NCI-H2171 treated with DMSO at 0.1 percent for 48 hours (cell line): ENCODE measurements at places on chromosomes 3 and 15.

DNA sequence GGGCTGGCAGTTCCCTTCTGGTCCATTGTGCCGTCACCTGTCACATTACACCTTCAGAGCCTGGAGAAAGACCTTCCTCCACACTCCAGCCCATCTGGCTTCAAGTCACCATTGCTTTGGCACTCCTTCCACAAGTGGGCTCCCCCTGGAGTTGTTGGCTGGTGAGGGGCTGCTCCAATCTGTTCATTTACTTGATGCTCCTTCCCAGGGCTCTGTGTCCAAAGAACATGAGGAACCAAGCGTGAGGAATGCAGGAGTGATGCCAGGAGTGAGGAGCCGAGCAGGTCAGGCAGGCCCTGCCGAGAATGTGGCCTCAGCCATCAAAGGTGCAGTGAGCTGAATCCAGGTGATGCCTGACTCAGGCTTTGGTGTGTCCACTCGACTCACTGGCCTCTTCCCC is 57.2 kb downstream of the OXNAD1 start:
- DNase-seq: peak; percentile 17

DNA sequence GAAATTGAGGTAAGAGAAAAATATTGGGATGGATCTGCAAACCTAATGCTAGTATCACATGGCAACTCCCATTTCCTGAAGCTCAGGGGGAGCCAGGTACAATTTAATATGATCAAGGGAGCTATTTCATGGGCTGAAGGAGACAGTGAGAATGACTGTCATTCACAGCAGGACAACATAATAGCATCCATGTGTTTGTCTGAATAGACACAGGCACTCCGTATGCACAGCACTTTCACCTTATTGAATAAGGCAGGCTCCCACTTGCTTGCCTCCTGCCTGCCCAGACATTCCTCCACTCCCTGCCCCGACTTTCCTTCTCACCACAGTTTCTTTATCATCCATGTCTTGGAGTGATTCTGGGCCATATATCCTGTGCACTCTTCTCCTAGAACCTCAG is 156.6 kb upstream of the SLC24A5 start:
- no peak for DNase-seq

DNA sequence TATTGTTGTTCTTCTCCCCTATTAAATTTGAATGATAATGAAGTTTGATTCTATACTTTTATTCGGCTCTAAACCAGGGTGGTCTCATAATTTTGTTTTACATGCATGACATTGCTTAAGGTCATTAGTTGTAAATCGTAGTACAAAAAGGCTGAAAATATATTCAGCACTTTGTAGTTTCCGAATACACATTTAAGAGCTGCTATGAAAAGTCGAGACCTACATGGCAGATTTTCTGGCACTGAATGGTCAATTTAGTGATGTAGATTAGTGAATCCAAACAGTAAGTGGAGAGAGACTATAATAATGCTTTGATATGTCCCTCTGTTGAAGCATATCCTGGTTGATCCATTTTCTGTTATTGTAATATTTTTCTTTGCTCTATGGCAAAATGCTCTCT is 254.0 kb upstream of the SOX2 start:
- no peak for DNase-seq

DNA sequence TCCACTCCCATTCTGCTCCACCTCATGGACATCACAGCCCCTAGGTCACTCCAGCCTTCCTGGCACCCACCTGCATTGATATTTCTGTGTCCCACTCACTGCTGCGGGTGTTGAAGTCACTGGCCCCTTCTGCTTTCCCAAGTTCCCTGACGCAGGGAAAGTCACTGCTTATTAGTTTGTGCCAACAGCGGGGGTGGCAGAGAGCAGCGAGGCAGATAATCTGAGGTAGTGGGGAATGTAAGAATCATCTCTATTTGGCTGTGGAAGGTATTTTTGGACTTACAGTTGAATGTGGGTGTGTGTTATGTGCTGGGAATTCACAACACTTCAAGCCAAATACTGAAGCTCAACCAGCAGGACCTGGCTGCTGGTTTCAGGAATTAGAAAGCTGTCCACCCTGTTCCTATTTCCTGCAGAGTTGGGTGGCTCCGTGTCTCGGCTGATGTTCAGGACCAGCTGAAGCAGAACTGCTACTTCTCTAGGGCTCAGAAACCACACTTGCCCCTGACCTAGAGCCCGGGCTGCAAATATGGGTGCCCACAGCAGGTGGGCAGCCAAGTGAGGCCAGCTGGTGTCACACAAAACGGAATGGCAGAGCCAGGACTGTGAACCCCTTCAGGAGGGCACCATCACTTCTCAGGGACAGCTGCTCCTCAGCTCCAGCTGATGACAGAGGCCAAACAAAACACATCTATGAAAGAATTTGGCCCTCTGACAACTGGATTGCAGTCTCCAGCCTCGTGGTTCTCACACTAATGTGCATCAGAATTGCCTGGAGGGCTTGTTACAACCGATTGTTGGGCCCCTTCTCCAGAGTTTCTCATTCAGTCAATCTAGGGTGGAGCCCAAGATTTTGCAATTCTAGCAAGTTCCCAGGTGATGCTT is 57.7 kb downstream of the SEMA5B start:
- DNase-seq: no peak

DNA sequence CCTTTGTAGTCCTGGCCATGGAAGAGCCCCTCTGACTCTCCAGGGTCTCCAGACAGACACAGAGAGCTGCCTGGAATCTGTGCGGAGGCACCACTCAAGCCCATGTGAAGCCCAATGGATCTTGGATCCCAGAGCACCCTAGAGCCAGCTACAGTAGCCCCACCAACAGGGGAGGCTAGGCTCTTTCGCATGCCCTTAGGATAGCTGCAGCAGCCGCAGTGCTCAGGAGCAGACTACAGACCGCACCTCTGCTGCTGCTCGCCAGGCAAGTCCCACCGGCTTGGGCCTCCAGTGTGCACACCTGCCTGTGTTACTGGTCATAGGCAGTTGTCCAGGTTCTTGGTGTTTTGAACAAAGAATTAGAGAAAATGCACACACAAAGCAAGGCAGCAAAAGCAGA is 131.6 kb downstream of the SPATA16 start:
- DNase-seq: no peak

DNA sequence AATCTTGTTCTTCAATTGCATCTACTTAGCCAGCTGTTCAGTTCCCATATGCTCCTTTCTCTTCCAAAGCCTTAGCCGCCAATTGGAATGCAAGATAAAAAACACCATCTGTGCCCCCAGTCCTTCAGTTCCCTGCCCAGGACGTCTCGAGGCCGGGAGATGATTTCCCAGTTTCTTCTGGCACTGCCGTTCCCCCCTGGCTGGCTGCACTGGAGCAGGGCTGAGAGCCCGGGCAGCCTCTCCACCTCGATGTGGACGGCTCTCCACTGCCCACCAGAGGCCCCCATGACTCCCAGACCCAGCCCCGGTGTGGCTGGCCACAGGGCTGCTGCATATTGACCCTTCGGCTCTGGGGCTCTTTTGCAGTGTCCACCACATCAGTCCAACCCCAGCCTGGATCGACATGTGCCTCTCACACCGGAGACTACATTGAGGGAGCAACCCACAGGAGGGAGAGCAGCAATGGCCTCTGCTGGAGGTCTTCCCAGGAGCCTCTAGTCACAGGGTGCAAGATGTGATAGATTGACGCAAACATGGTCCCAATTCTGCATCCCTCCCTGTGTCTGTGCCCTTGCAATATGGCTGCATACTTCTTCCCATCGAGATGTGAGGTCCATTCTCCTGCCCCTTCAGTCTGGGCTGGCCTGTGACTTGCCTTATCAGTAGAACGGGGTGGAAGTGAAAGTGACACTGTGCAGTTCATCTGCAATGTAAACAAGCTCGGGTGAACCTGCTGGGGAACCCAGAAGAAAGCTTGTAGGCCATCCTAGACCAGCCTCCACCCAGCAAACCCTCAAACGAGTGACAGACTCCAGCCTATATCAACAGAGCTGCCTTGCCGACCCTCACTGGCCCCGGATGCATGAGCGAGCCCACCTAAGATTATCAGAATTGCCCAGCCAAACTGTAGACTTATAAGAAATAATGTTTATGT is 52.3 kb upstream of the PRR20G start:
- DNase-seq: peak; percentile 93

GRCh38 chr15:75104804-75105557 is 81.6 kb downstream of the PPCDC start:
- DNase-seq: peak; percentile 34

- no peak for DNase-seq
These were observed 11.8 kb downstream of the ATXN7 start for GRCh38 chr3:63875510-63875909.

- DNase-seq: peak; percentile 81
These were observed 41.1 kb upstream of the SKOR1 start for GRCh38 chr15:67784090-67784781.

GRCh38 chr3:34725774-34726173 is 913.6 kb upstream of the ARPP21 start:
- DNase-seq: no peak

DNA sequence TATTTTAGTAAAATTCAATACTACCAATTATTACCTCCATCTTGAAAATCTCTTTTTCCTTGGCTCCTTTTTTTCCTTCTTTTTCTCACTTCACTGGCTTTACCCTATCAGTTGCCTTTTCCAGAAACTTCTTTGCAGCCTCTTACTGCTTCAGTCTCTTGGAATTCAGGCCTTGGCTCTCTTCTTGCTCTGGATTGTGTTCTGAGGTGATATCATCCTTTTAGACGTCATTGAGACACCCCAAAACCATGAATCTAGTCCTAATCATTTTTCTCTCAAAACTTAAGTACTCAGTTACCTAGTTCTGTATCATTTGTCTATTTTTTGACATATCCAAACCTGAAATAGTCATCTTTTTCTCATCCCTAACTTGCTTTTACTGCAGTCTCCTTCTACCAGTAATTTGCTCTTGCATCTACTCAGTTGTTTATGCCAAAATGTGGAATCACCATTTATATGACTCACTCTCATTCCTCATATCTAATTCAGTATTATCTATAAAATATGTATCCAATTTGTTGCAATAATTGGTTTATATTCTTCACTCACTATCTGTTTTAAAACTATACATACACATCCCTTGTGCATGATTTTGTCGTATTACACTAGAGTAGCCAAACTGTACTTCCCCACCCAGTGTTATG is 703.2 kb upstream of the CCDC54 start:
- DNase-seq: no peak

- no peak for DNase-seq
These were observed 173.4 kb downstream of the XXYLT1 start for GRCh38 chr3:195097331-195098255.

DNA sequence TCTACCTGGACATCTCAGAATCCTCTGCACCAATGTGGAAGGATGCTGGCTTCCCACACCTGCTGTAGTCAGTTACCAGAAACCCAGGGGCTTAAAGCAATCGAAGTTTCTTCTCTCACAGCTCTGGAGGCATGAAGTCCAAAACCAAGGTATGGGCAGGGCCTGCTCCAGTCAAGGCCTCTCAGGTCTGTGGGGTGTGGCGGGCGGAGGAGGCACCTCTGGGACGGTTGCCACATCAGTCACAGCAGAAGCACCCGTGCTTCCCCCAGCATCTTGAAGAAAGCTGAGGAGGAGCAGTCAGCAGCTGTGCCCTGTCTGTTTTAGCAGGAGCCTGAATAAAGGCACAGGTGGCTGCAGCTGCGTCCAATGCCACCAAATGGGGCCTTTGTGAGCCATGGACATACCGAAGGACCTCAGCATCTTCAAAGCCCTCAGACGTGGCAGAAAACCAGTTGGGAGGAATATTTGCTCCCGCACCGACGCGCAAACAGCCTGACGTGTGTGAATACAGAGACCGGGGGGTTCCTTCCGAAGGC is 68.9 kb downstream of the TFRC start:
- no peak for DNase-seq

DNA sequence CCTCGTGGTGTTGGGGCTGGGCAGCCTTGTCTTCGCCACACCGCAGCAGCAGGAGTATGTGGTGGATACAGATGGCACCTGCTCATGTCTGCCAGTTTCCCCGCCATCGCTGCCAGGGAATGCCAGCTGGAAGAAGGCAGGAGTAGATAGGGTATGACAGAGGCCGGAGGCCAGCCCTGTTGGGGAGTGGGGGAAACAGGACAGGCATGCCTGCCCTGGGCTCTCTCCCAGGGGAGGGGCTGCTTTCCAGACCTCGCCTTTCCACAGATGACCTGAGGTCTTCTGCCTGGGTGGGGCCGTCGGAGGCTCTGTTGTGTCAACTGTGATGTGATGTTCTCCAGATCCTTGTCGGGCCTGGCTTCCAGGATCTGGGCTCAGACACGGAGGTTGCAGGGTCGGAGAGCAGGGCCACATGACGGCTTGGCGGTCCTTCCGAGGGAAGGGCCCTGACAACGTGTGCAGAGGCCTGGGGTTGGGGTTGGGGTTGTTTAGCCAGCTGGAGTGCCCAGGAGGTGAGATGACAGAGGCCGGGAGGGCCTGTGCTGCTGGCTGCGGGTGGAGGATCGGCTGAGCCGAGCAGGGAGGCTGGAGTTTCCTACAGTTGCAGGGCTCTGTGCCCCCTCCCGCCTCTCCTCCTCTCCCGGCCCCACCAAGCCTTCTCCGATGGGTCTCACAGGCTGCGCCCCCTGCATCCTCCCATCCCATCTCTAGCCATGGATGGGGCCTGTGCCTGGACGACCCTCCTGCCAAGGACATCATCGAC is 102.0 kb downstream of the TBC1D2B start:
- no peak for DNase-seq

DNA sequence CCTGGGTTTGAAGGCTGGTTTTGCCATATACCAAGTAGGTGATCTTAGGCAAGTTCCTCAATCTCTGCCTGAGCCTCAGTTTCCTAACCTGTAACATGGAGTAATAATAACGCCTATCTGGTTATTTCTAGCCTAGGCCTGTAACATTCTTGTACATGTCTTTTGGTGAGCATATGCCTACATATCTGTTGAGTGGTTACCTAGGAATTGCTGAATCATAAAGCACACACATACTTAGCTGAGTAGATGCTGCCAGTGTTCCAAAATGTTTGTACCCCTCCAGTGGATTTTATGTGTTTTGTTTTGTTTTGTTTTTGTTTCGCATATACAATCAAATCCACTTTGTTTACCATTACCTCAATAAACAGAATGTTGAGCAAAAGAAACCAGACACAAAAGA is 17.4 kb upstream of the MFGE8 start:
- DNase-seq: no peak

GRCh38 chr3:122609798-122610559 is 32.5 kb downstream of the PARP15 start:
- DNase-seq: no peak

DNA sequence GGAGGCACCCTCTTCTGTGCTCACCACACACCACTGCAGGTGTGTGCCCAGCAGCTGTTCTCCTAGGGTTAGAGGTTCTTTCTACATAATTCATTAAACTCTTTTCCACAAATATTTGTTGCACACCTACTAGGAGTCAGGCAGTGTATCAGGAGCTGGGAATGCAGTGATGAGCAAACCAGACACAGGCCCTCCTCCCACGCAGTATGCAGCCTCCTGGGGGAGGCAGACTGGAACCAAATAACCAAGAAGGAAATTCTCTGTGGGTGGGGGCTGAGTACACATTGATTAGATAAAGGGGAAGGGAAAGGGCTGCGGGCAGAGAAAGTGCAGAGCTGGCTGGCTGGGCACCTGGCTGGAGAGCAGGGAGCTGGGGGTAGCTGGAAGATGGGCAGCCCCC is 18.5 kb upstream of the C3orf22 start:
- DNase-seq: no peak

DNA sequence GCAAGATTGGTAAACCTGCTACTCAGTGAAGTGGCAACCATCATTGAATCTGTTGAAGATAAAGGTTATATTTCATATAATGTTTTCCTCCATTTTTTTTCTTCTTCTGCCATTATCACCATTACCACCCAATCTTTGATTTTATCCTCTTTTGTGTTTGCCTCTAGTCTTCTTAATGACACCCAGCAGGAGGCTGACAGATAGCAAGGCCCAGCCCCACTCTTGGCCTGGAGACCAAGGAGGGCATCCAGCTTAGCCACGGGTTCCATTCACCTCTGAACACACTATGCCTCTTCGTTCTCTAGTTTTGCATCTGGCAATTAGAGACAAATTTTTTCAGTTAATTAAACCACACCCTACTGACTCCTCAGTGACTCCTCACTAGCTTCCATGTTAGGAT is 129.7 kb downstream of the TPRG1 start:
- DNase-seq: no peak
